Gastroesophageal sphincter (tissue), 4 donors: ENCODE measurements at places on chromosomes 4 and X. TPM values are rescaled to one million over a fixed set of nuclear protein-coding genes. Genes with fewer than 3 reads are reported as not detected.

GRCh38 chr4:169327951-169328350, 57.2 kb upstream of the SH3RF1 start:
- no peak for ATAC-seq

DNA sequence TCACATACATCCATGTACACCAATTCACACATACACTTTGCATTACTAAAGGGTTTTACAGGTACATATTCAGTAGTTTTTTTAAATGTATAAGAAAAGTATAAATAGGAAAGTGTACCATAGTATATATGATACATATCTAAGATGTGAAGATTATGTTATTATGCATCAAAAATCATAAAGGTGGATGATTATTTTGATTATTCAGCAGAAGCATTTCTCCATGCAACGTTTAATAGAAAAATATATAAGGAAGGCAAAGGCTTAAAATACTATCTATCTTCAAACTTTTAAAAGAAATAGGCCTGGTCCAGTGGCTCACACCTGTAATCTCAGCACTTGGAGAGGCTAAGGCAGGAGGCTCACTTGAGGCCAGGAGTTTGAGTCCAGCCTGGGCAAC, 133.5 kb upstream of the KLF3 start:
- no peak for ATAC-seq

GRCh38 chr4:1365271-1366178, 18.5 kb downstream of the UVSSA start:
- ATAC-seq = no peak

- no peak for ATAC-seq
Observed at GRCh38 chr4:13452927-13453579, 31.1 kb downstream of the RAB28 start.

GRCh38 chrX:152638443-152638904, 779 bp downstream of the GABRQ start:
- no peak for ATAC-seq

GRCh38 chr4:1415681-1415981, 9.4 kb upstream of the NKX1-1 start:
- no peak for ATAC-seq

DNA sequence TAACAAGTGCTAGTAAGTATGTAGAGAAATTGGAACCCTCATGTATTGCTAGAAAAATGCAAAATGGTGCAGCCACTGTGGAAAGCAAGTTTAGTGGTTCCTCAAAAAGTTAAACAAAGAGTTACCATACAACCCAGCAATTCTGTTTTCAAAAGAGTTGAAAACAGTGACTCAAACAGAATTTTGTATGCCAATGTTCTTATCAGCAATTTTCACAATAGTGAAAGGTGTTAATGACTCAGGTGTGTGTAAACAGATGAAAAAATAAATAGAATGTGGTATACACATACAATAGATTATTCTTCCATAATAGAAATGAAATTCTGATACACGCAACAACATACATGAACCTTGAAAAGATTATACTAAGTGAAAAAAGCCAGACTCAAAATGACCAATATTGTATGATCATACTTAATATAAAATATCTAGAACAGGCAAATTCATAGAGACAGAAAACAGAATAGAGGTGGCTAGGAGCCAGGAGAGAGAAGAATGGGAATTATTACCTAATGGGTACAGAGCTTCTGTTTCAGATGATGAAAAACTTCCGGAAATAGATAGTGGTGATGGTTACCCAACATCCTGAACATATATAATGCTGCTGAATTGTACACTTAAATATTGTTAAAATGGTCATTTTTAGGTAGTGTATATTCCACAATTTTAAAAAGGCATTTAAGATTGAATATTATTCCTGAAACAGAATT, 51.6 kb downstream of the WDFY3 start:
- ATAC-seq = no peak

- peak; percentile 35 for ATAC-seq
Observed at GRCh38 chr4:119040694-119041185, 94.9 kb upstream of the MYOZ2 start.

Gene FMR1NB
- total RNA-seq = not detected

Gene RASGEF1B
- 8.2 TPM for total RNA-seq
